Dorsolateral prefrontal cortex (tissue), 122 donors: ENCODE measurements at places on chromosomes 7 and 10.

- DNase-seq = no peak
Observed at GRCh38 chr10:5364374-5364773, 392 bp upstream of the UCN3 start.

DNA sequence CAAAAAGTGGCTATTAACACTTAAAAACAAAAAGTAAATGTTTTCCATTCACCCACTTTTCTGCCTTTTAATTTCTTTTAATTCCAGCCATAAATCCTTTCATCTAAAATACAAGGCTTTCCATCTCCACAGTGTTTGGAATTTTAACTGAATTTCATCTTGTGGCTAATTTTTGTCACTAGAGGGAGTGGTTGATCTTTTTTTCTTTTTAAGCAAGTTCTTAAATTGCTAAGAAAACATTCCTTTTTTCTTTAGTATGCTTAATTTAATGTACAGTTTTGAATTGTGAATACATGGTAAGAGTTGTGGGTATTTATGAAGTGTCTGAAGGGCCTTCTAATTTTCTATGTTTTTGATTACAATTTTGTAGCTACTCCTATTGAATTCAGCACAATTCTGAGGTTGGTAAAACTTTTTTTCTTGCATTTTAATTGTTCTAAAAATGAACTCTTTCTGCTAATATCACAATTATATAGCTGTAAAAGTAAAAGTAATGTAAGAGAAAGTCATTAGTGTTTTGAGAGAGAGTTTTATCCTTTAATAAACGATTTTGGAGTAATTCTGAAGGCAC, 54.9 kb upstream of the ANK3 start:
- DNase-seq = no peak

GRCh38 chr7:4133491-4134044, 548.5 kb upstream of the FOXK1 start:
- no peak for DNase-seq

DNA sequence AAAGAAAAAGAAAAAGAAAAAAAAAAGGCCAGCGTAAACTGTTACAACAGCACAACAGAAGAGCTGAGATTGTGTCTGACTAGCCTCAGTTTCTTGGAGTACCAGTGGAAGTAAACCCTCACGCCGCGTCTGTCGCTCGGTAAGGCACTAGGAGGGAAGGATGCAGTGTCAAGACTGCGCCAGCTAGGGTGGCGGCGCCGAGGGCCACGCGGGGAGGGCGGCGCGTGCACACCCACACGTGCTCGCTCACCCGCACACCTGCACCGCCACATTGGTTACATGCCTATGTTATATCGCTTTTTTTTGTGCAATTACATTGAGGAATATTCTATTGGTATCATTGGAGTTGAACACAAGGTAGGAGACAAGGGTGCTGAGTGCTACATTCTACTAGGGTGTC, 48.2 kb downstream of the CLEC2L start:
- DNase-seq = no peak

- no peak for DNase-seq
Observed at GRCh38 chr7:98810153-98810802, 59.5 kb downstream of the TMEM130 start.
